Activated B cell treated with CpG ODN at 0.5 μM for 24 hours (primary cell): ENCODE measurements at places on chromosomes 16 and 17. TPM values are rescaled to one million over a fixed set of nuclear protein-coding genes. Genes with fewer than 3 reads are reported as not detected.
A peak's percentile ranks its signal among the peaks of the same experiment; 100 is the strongest.

DNA sequence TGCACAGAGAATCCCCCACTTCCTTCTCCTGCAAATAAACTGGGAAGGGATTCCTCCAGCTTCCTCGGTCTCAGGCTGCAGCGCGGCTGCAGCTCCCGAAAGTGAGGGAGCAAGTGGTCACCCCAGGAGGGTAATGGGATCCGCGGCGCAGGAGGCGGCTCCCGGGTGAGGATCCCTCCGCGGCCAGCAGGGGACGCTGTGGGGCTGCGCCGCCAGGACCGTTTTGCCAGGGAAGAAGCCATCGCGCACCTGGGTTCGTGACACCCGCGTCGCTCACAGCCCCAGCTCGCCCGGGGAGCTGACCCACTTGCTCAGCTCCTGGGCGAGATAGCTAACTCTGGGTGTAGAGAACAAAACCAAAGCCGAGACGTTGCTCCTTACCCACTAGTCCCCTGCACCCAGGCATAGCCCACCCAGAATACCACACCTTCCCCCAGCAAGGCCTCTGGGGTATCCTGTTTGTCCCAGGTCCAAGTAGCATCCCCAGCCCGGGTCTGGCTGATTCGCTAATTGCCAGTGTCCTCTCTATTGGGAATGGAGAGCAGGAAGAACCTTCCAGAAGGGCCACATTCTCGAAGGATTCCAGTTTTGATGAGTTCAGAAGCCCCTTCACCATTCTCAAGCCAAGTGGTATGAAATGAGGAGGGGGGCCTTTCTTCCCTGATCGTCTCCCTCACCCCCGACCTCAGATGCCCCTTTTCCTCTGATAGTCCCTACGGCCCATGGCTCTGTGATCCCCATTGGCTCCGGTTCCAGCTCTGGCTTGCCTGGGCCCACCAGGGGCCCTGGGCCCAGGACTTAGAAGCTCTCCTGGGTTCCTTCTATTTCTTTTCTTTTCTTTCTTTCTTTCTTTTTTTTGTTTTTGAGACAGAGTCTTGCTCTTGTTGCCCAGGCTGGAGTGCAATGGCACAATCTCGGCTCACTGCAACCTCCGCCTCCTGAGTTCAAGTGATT, 14.1 kb downstream of the CYGB start:
- peaks cover 3% of the 10 kb centered on the region for H3K27me3 ChIP-seq
- peak; percentile 82 for DNase-seq
- no peaks in the 10 kb centered on the region for H3K36me3 ChIP-seq
- peak overlapping the region; percentile 44 for H3K4me3 ChIP-seq
- H3K4me1 ChIP-seq = peaks cover 29% of the 10 kb centered on the region

GRCh38 chr16:56460101-56460500, 8.7 kb downstream of the OGFOD1 start:
- no peak overlapping the region for H3K4me3 ChIP-seq
- H3K27ac ChIP-seq = no peak overlapping the region
- H3K27me3 ChIP-seq = no peaks in the 10 kb centered on the region
- DNase-seq = no peak
- peaks cover 80% of the 10 kb centered on the region for H3K36me3 ChIP-seq

DNA sequence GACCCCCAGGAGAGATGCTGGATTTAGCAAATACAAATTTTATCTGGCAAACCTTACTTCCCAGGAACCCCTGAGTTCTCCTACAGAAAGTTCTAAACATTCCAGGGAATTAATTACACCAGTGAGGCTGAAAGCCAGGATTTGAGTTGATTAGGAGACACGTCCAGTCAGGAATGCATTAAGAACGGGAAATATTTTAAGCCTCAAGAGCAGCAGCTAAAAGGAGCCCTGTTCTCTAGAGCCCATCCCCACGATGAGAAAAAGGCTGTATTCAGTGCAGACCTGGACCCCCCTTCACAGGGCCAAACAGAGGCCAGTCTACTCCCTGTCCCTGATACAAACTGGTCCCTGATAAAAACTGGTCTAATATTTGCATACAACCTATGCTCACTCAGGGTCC, 55.0 kb downstream of the VAT1L start:
- H3K27me3 ChIP-seq = no peaks in the 10 kb centered on the region
- no peak for DNase-seq

GRCh38 chr17:16944334-16945135, 27.4 kb downstream of the TNFRSF13B start:
- peaks cover 58% of the 10 kb centered on the region for H3K4me1 ChIP-seq
- H3K27ac ChIP-seq = peak overlapping the region; percentile 63
- H3K36me3 ChIP-seq = peaks cover 91% of the 10 kb centered on the region
- no peak overlapping the region for H3K4me3 ChIP-seq
- no peak for DNase-seq
- no peaks in the 10 kb centered on the region for H3K27me3 ChIP-seq

- H3K36me3 ChIP-seq = no peaks in the 10 kb centered on the region
- H3K27ac ChIP-seq = no peak overlapping the region
- no peak overlapping the region for H3K4me3 ChIP-seq
- DNase-seq = no peak
Observed at GRCh38 chr16:79409978-79410377, 190.6 kb downstream of the MAF start.

- no peak overlapping the region for H3K27ac ChIP-seq
- H3K36me3 ChIP-seq = peaks cover 82% of the 10 kb centered on the region
- H3K27me3 ChIP-seq = no peaks in the 10 kb centered on the region
- H3K4me1 ChIP-seq = no peaks in the 10 kb centered on the region
- no peak overlapping the region for H3K4me3 ChIP-seq
- DNase-seq = no peak
Observed at GRCh38 chr16:57226701-57227621, 18.1 kb upstream of the ARL2BP start.

GRCh38 chr17:80815151-80815681, 176.4 kb upstream of the CHMP6 start:
- peaks cover 28% of the 10 kb centered on the region for H3K4me1 ChIP-seq
- peaks cover 19% of the 10 kb centered on the region for H3K36me3 ChIP-seq
- no peak overlapping the region for H3K27ac ChIP-seq
- no peak overlapping the region for H3K4me3 ChIP-seq
- peak; percentile 12 for DNase-seq

- DNase-seq = no peak
- peaks cover 9% of the 10 kb centered on the region for H3K27me3 ChIP-seq
- no peak overlapping the region for H3K4me3 ChIP-seq
- no peak overlapping the region for H3K27ac ChIP-seq
- no peaks in the 10 kb centered on the region for H3K36me3 ChIP-seq
Observed at GRCh38 chr16:85446951-85447692, 166.0 kb upstream of the GSE1 start.

Gene SRCIN1
- total RNA-seq = 0.24 and 0.35 TPM in 2 replicates

DNA sequence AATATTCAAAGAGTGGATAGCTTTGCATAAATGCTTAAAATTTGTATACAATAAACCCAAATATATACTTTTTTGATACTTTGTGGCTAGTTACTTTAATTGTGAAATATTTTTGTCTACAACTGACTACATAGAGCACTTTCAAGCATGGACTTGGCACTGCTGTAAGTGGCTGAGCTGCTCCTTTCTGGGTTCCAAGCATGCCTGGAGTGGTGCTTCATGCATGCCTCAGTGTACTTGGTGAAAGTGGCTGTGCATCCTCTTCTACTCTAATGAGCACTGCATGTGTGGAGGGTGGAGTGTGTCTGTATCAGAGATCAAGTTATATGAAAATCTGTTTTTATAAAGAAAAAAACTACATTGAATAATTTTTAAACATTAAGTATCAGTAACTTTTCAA, 94.1 kb downstream of the OMG start:
- H3K36me3 ChIP-seq = peaks cover 7% of the 10 kb centered on the region
- DNase-seq = no peak
- no peaks in the 10 kb centered on the region for H3K4me1 ChIP-seq
- H3K27me3 ChIP-seq = no peaks in the 10 kb centered on the region
- H3K27ac ChIP-seq = no peak overlapping the region

DNA sequence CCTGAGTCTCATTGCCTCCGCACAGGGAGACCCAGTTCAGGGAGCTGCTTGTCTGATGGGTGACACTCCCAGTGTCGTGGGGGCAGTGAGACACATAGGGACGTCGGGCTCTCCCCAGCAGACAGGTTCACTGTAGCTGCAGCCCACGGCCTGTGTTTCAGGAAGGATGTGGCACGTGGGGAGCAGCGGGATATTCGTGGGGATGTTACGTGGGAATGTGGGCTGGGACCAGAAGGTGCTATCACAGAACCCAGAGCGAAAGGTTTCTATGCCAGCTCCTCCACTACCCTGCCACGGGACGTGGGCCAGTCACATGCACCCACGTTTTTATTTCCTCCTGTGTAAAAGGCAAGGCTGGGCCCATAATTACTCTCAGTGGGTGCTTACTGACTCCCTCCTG, 16.3 kb downstream of the CACNA1G start:
- no peak for DNase-seq
- H3K36me3 ChIP-seq = no peaks in the 10 kb centered on the region
- no peaks in the 10 kb centered on the region for H3K4me1 ChIP-seq
- no peak overlapping the region for H3K27ac ChIP-seq

- DNase-seq = no peak
- H3K27me3 ChIP-seq = peaks cover 55% of the 10 kb centered on the region
- no peaks in the 10 kb centered on the region for H3K4me1 ChIP-seq
- no peak overlapping the region for H3K4me3 ChIP-seq
- H3K36me3 ChIP-seq = no peaks in the 10 kb centered on the region
- no peak overlapping the region for H3K27ac ChIP-seq
Observed at GRCh38 chr16:79261481-79261940, 339.0 kb downstream of the MAF start.

- no peaks in the 10 kb centered on the region for H3K4me1 ChIP-seq
- H3K27me3 ChIP-seq = peaks cover 4% of the 10 kb centered on the region
- no peak for DNase-seq
- no peak overlapping the region for H3K27ac ChIP-seq
- no peak overlapping the region for H3K4me3 ChIP-seq
Observed at GRCh38 chr17:46916211-46916610, 6.7 kb upstream of the GOSR2 start.

DNA sequence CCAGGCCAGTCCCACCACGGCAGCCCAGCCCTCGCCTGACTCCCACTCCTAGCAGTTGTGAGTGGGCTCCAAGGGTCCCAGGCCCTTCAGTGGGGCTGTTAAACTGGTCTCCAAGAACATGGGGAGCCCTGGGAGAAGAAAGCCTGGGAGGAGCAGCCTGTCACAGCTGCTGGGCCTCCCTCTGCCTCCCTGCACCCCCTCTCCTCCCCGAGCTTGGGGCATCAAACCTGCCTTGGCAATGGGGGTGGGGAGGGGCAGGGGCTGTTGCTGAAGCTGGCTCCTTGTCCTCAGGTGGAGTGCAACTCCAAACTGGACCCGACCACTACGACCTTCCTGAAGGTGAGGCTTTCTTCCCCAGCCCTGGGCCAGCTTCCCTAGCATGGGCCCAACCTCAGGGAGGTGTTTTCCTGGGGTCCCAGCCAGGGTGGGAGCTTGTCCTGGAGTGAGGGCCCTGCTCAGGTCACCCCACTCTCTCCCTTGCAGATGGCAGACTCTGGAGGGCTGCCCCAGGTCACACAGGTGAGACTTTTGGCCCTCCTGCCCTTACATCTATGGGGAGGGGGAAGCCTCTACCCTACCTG, 6.6 kb upstream of the SETD6 start:
- no peaks in the 10 kb centered on the region for H3K36me3 ChIP-seq
- H3K4me3 ChIP-seq = no peak overlapping the region
- no peak overlapping the region for H3K27ac ChIP-seq
- peaks cover 2% of the 10 kb centered on the region for H3K4me1 ChIP-seq
- H3K27me3 ChIP-seq = no peaks in the 10 kb centered on the region

- peaks cover 29% of the 10 kb centered on the region for H3K4me1 ChIP-seq
- peaks cover 20% of the 10 kb centered on the region for H3K36me3 ChIP-seq
- no peak for DNase-seq
Observed at GRCh38 chr17:6573982-6574686, 17.8 kb upstream of the PITPNM3 start.
